ENCODE measurements at places on chromosomes 2 and 18. TPM values are rescaled to one million over a fixed set of nuclear protein-coding genes. Genes with fewer than 3 reads are reported as not detected.

NAT8 gene
- not detected for total RNA-seq

NXPH2 gene
- total RNA-seq: not detected

UBE2E3 gene
- total RNA-seq: 58.5 TPM

INHBB gene
- total RNA-seq: 6.9 TPM

ANKRD44 gene
- 39.5 TPM for total RNA-seq

REG1B gene
- not detected for total RNA-seq

CRYBA2 gene
- total RNA-seq: not detected

ACMSD gene
- total RNA-seq: not detected

RBM44 gene
- 0.67 TPM for total RNA-seq

ZNF516 gene
- total RNA-seq: 14.8 TPM

CYTIP gene
- not detected for total RNA-seq

C1GALT1C1L gene
- 0.33 TPM for total RNA-seq

FBXO11 gene
- total RNA-seq: 48.4 TPM

CIB4 gene
- not detected for total RNA-seq

FBXO15 gene
- total RNA-seq: not detected

AKAIN1 gene
- not detected for total RNA-seq

RAB27B gene
- total RNA-seq: 0.10 TPM

GPC1 gene
- 21.9 TPM for total RNA-seq

CRYGA gene
- total RNA-seq: not detected

RAB17 gene
- total RNA-seq: 9.5 TPM

MARCHF4 gene
- total RNA-seq: 5.3 TPM

SCYGR6 gene
- total RNA-seq: not detected

C2orf66 gene
- under 0.01 TPM for total RNA-seq

PPP4R3B gene
- 47.3 TPM for total RNA-seq

DRC1 gene
- 0.33 TPM for total RNA-seq

RAD51AP2 gene
- total RNA-seq: not detected

NTSR2 gene
- not detected for total RNA-seq

GPR55 gene
- not detected for total RNA-seq

CFAP210 gene
- not detected for total RNA-seq

REG3G gene
- total RNA-seq: not detected

ITGB6 gene
- total RNA-seq: under 0.01 TPM

WDR12 gene
- 31.0 TPM for total RNA-seq

ZSWIM2 gene
- total RNA-seq: 0.10 TPM

IL1F10 gene
- total RNA-seq: not detected

FSIP2 gene
- 0.33 TPM for total RNA-seq

CTIF gene
- total RNA-seq: 32.3 TPM

TMEFF2 gene
- total RNA-seq: not detected

SGPP2 gene
- not detected for total RNA-seq

C2orf81 gene
- 0.19 TPM for total RNA-seq

GNAL gene
- 1.1 TPM for total RNA-seq

ZRANB3 gene
- 8.0 TPM for total RNA-seq

Data from vein endothelial cell (primary cell).